ENCODE measurements at places on chromosomes 11 and 22.

DNA sequence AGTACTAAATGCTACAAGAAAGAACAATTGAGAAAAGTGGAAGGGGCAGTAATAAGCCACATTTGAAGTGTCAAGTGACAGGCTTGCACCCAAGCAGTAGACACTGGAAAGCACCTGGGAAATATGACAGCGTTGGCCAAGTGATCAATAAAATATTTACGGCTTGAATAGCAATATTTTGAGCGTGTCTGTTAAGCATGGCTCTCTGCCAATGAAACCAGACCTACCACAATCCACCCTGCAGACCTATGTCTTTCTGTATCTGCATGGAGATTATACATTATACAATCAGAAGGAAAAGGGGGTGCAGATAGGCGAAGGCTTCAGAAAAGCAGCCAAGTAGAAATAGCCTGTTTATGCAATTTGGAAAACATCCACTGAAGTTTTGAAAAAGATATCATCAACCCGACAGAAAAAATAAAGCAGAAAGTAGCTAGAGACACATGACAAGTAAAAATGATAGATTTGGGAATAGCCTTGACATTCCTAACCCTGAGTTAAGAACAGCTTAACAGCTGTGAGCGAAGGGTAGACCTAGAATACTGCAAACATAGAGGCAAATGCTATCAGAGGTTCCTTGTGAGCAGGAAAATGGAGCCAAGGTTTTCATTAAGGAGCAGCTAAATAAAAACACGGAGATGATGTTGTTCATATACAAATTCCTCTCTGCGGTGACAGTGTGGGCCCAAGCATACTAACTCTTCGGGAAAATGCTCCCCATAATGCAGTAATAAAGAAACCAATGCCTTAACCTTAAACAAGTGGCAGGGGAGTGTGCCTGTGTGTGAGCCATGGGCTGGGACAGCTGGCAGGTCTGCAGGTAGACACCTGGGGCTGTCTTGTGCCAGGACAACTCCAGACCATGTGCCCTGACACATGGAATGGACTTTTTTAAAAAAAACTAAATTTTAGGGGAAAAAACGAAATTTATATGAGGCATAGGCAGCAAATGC is 71.3 kb downstream of the ETS1 start:
- DNase-seq, result no peak

GRCh38 chr11:80451105-80451504 is 1010.3 kb upstream of the TENM4 start:
- DNase-seq, result no peak

GRCh38 chr22:48315439-48316256 is 1512.0 kb downstream of the BRD1 start:
- DNase-seq, result no peak

GRCh38 chr11:75526192-75526541 is 426 bp upstream of the GDPD5 start:
- no peak for DNase-seq

DNA sequence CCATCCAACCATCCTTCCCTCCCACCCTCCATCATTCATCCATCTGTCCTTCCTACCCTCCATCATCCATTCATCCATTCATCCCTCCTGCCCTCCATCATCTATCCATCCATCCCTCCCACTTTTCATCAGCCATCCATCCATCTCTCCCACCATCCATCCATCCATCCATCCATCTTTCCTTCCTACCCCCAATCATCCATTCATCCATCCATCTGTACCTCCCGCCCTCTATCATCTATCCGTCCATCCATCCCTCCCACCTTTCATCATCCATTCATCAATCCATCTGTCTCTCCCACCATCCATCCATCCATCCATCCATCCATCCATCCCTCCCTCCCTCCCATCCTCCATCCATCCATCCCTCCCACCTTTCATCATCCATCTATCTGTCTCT is 968.8 kb downstream of the BRD1 start:
- no peak for DNase-seq

GRCh38 chr11:80280737-80281136 is 839.9 kb upstream of the TENM4 start:
- DNase-seq, result no peak

DNA sequence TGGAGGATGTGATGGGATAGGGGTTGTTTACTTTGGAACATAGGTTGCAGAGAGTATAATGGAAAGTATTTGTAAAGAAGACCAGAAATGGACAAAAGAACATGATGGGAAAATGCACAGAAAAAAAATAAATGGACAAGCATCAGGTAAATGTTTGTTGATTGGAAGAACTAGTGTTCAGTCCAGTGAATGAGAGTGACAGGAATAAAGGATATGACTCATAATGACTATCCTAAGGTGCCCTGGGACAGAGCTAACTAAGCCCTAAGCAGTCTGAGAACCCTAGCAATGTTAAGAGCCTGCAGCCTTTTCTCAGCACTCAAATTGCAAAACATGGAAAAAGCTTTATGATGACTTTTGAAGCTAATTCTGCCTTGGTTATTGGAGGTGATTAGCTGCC is 732.8 kb upstream of the ANO5 start:
- DNase-seq, result no peak

GRCh38 chr11:65425971-65426838 is 3.6 kb downstream of the NEAT1 start:
- peak; percentile 10 for DNase-seq

GRCh38 chr11:130197386-130198035 is 37.9 kb downstream of the ST14 start:
- DNase-seq, result no peak

GRCh38 chr11:27786331-27786730 is 86.1 kb upstream of the BDNF start:
- no peak for DNase-seq

DNA sequence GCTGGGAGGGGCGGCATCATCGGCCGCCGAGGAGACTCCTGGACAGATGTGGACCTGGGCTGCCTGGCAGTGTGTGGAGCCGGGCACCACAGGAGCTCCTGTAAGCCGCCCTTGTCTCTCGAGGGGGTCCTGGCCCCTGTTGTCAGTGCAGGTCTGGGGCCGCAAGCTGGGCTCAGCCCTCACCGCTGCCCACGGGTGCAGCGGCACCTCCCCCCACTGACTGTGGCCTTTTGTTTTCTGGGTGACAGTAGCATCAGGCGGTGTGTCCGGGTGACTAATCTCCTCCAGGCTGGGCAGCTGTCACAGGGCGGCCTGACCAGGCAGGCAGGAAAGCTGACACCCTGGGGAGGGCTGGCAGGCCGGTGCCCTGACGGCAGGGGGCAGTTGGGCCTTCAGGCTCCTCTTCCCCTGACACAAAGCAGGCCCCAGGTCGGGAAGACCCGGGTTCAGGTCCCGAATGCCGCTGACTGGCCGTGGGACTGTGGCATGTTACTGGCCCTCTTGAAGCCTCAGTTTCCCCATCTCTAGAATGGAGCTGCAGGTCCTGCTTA is 16.3 kb downstream of the DGKZ start:
- DNase-seq, result no peak

DNA sequence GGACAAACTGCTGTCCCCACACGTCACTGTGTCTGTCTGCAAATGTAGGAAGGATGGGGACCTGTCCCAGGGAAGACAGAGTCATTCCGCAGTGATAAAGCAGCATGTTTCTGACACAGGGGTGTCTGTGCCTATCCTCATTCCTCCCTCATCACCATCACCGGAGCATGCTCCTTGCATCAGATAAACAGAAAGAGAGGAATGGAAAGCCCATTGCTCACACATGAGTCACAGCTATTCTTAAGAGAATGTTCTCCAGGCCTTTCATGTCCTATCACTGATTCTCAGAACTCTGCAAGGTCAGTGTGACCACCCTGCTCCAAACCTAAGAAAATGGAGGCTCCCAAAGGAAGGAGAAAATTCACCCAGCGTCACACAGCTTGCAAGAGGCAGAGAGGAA is 38.9 kb downstream of the ZNF195 start:
- no peak for DNase-seq

DNA sequence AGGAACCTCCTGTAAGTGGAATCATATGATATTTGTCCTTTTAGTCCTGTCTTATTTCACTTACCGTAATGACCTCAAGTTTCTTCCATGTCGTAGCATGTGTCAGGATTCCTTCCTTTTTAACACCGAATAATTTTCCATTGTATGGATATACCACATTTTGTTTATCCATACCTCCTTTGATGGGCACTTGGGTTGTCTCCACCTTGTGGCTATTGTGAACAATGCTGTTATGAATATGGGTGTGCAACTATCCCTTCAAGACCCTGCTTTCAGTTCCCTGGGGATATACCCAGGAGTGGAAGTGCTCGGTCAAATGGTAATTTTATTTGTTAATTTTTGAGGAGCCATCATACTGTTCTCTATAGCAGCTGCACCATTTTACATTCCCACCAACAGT is 244.9 kb upstream of the BLID start:
- no peak for DNase-seq

DNA sequence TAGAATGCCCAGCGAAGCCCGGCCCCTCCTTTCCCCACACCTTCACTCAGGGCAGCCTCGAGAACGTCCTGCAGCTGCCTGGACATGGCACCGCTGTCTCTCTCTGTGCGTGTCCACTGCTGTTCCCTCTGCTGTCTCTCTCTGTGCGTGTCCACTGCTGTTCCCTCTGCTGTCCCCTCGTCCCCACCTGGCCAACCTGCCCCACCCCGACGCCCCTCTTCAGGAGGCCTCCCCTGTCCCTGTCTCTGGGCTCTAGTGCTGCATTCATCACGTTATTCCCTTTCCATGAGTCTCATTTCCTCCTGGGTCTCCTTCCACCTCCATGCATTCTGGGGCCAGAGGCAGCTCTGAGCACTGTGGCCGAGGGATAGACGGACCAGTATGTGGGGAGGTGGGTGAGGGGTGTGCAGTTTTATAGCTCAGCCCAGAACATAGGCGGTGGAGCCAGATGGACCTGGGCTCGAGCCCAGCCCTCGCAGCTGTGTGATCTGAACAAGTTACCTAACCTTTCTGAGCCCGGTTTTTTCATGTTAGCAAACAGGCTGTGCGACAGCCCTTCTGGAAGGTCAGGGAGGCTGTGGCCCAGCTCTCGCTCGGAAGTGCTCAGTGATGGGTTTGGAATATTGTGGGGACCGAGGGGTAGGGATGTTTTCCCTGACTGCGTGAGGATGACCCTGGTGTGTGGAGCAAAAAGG is 41.9 kb upstream of the SMIM38 start:
- DNase-seq, result no peak

DNA sequence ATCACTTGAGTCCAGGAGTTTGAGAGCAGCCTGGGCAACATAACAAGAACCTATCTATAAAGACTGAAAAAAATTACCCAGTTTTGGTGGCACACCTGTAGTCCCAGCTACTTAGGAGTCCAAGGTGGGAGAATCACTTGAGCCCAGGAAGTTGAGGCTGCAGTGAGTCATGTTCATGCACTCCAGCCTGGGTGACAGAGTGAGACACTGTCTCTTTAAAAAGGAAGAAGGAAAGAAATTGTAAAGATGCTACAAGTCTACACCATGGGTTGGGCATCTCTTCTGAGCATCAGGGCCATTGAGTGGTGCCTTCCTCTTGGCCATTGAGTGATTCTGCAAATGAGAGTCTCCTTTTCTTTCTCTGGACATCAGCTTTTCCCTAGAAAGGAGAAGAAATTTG is 15.7 kb upstream of the MTMR3 start:
- no peak for DNase-seq

GRCh38 chr11:65215441-65216076 is 33.8 kb downstream of the CAPN1 start:
- peak; percentile 34 for DNase-seq

- DNase-seq, result no peak
These were observed 114.3 kb downstream of the INSC start for GRCh38 chr11:15229069-15229468.

- peak; percentile 71 for DNase-seq
These were observed 3.6 kb downstream of the FIBP start for GRCh38 chr11:65884716-65885092.

GRCh38 chr22:43144949-43145348 is 1.8 kb upstream of the MCAT start:
- DNase-seq, result no peak

- no peak for DNase-seq
These were observed 81.0 kb upstream of the LRRC55 start for GRCh38 chr11:57100638-57101331.

- no peak for DNase-seq
These were observed 139.6 kb upstream of the MPPED2 start for GRCh38 chr11:30725645-30726195.

DNA sequence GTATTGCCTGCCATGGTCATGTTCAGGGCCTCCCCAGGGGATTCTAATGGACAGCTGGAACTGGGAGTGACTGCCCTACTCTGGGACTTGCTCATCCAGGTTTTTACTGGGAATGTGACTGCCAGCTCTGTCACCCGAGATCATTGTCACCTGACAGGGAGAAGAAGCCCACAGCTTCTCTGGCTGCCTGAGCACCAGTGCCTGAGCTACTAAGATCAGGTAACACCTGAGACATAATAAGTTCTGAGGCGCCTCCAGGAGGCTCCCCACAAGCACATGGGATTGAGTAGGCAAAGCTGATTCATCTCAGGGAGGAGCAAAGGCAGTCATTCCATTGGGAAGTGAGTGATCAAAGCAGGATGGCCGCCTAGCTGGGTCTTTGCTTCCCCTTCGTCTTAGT is 84.2 kb upstream of the GALNT18 start:
- DNase-seq, result no peak

DNA sequence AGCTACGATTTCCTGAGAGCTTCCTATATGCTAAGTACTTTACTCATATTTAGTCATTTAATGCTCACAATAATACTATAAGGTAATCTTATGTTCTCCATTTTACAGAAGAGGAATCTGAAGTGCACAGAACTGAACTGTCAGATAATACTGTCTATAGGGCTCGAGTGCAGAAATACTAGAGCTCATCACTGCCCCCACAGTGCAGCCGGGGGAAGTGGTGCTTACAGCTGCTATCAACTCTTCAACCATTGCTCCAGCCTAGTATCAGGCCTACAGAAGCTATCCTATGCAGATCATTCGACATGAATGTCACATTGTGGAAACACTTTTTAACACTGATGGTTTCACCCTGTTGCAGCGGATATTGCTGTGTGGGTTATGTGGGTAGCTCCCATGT is 929.9 kb downstream of the NTM start:
- no peak for DNase-seq

DNA sequence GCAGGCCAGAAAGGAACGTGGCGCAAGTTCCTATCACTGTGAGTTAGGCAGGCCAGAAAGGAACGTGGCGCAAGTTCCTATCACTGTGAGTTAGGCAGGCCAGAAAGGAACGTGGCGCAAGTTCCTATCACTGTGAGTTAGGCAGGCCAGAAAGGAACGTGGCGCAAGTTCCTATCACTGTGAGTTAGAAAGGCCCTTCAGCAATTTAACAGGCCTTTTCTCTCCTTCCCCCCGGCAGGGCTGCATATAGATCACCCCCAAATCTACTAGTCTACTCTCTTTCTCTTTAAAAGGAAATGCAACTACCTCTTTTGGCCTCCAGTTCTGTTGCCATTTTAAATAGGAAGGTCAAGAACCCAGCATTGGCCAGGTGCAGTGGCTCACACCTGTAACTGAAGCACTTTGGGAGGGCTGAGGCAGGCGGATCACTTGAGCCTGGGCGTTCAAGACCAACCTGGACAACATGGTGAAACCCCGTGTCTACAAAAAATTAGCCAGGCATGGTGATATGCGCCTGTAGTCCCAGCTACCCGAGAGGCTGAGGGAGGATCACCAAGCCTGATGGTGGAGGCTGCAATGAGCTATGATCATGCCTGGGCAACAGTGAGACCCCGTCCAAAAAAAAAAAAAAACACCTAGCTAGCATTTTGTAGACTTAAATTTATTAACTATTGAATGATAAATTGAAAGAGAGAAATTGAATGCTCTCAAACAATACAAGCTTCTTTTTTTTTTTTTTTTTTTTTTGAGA is 14.9 kb downstream of the FAM118B start:
- DNase-seq, result no peak
